ENCODE measurements at places on chromosomes 5 and 9.
A peak's percentile ranks its signal among the peaks of the same experiment; 100 is the strongest.

DNA sequence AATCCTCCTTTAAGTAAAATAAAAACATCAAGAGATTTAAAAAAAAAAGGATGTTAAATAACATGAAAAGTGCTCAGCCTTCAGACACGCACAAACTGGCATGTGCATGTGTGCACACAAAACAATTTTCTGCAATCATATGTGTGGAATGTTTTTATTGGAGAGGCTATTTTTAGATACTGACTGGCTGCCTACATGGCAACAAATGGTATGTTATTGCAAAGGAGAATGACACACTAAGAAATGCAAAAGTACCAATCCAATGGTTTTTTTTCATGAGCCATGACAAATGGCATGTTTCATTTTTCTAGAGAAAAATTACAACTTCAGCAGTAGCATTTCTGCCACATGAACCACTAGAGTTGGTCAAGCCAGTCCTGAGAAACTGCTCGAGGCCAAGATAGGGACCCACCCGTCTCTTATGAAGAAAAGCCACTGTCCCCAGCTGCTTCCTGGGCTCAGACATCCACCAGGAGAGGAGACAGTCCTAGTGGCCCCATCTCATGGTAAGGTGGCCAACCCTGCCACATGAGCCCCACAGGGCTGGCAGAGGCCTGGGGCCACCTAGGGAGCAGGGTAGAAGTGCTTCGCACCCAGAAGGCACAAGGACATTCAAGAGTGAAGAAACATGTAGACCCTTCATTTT is 116.4 kb downstream of the MYO10 start:
- peak; percentile 7 for DNase-seq

DNA sequence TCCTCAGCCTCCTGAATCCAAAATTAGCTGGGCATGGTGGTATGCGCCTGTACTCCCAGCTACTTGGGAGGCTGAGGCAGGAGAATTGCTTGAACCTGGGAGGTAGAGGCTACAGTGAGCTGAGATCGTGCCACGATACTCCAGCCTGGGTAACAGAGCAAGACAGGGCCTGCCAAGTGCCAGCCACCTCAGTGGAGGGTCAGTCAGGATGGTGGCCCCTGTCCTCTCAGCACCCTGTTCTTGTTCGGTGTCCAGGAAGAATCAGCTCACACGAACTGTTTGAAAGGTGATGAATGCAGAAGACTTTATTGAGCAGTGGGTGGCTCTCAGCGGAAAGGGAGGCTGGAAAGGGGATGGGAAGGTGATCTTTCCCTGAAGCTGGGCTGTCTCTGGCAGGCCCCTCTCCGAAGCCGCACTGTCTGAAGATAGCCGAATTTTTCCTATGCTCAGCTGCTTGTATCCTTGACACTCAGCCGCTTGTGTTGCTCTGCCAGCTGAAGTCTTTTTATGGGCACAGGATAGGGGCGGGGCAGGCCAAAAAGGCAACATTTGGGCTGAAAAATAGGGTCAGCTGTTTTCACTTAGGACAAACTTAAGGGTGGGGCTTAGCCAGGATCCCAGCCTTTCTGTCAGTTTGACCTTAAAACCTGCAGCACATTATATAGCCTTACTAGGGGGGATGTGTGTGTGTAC is 50.9 kb downstream of the UBE2R2 start:
- DNase-seq: no peak

- no peak for DNase-seq
Observed at GRCh38 chr9:13369431-13369830, 89.9 kb upstream of the MPDZ start.

DNA sequence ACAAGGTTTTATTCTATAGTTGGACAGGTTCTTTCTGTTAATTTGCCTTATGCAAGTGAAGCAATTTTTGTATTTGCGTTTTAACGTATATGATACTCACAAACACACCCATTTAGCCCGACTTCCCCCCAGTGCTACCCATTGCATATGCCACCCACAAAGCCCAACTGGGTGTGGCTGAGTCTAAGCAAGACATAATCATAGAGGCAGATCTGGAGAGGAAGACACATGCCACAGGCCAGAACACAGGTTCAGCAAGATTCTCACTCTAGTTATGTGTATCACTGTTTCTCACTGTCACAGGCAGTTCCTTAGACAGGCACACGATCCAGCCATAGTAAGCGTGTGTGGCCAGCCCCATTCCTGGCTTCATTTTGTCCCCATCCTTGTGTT is 29.0 kb upstream of the PUM3 start:
- DNase-seq: no peak

DNA sequence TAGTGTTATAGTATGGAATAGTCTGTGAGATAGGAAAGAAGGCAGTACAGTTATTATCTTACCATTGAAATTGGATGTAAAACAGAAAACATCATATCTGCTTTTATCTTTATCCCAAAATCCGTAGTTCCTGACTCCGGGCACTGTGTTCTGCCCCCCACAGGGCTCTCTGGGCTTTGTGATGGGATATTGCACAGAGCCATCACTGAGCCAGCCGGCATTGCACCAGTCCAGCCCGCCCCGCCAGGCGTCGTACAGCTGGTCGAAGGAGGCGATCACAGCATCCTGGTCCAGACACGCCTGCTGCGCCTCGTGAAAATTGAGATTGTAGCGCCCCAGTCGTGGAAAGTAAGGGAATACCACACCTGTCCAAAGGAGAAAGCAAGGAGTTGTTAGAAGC is 76.4 kb downstream of the HAPLN1 start:
- DNase-seq: no peak

DNA sequence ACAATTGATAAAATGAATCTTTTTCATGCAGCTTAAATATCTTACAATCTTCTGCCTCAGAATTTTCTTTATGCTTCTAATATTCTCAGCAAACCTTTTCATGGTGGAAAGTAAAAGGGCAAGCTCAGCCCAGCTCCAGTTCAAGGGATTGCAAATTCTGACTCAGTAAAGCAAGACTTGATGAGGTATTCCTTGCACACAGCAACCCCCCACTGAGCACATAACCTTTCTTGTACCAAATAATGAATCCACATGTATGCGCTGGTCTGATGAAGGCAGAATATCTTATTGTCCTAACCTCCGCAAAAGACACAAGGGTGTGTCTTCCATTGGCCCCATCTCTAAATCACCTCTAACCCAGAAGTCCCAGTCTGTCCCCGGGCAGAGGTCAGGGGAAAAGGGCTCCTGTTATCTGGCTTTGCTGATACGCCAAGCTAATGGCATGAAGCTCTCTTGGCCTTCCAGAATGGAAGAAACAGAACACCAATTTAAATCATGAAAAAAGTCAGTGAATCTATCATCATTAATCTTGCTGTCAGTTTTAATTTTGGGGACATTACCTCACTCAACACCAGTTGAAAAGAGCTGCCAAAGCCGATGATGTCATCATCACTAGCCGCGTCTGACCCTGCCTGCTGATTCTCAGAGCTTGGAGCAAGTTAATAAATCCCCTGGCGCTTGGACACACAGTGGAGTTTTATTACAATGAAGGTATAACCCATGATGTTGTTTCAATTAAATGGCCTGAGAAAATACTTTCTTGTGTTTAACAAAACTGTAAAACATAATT is 592.5 kb upstream of the CLINT1 start:
- DNase-seq: no peak

DNA sequence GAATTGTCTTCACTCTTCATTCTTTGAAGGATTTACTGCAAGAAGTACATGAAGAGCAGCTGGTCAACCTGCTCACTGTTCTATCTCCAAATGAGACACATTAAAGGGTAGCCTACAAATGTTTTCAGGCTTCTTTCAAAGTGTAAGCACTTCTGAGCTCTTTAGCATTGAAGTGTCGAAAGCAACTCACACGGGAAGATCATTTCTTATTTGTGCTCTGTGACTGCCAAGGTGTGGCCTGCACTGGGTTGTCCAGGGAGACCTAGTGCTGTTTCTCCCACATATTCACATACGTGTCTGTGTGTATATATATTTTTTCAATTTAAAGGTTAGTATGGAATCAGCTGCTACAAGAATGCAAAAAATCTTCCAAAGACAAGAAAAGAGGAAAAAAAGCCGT is 37.6 kb downstream of the FXN start:
- no peak for DNase-seq

- DNase-seq: no peak
Observed at GRCh38 chr5:42991404-42992087, 48.6 kb downstream of the ANXA2R start.

- no peak for DNase-seq
Observed at GRCh38 chr9:78130004-78130403, 98.4 kb upstream of the GNAQ start.

GRCh38 chr5:35313291-35313690 is 83.0 kb upstream of the PRLR start:
- no peak for DNase-seq

- no peak for DNase-seq
Observed at GRCh38 chr9:121289026-121289771, 21.2 kb downstream of the GSN start.

- DNase-seq: no peak
Observed at GRCh38 chr9:136512651-136513071, 29.8 kb upstream of the SEC16A start.

- no peak for DNase-seq
Observed at GRCh38 chr5:121027636-121028035, 563.5 kb downstream of the PRR16 start.

GRCh38 chr5:42943931-42944631 is 96.0 kb downstream of the ANXA2R start:
- no peak for DNase-seq

GRCh38 chr9:105114318-105114717 is 130.1 kb upstream of the SLC44A1 start:
- no peak for DNase-seq

DNA sequence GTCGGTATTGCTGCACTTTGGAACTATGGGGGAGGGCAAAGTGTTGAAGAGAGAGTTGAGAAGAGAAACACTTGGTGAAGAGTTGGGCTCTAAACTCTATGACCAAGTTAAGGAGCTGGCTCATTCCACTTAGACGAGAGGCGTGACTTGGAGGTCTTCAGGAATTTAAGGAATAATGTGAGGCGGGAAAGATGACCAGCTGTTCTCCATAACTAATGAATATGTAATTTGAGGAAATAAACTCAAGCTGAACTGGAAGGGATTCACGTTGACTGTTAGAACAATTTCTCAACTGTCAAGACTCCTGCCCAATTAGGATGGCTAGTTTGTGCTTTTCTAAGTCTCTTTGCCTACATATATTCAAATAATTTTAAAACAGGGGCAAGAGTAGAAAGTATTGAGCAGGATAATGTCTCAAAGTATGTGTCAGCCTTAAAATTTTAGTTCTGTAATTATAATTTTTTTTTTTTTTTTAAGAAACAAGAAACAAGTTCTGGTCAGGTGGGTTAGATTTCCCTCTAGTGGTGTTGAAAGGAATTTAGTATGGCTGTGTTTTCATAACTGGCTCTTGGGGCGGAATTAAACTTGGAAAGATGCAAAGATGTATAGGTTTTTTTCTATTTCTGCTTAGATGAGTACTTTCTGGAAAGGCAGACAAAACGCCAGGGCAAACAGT is 33.4 kb downstream of the TMEM252 start:
- peak; percentile 30 for DNase-seq

GRCh38 chr5:123610209-123610608 is 98.2 kb downstream of the CSNK1G3 start:
- DNase-seq: no peak

GRCh38 chr9:109471475-109472393 is 26.4 kb downstream of the PTPN3 start:
- DNase-seq: no peak

GRCh38 chr9:71608825-71609447 is 159.4 kb downstream of the CEMIP2 start:
- no peak for DNase-seq

All from RKO (cell line).